SHP77 treated with DMSO at 0.1 percent for 48 hours (cell line): ENCODE measurements at places on chromosomes 1 and 21.

DNA sequence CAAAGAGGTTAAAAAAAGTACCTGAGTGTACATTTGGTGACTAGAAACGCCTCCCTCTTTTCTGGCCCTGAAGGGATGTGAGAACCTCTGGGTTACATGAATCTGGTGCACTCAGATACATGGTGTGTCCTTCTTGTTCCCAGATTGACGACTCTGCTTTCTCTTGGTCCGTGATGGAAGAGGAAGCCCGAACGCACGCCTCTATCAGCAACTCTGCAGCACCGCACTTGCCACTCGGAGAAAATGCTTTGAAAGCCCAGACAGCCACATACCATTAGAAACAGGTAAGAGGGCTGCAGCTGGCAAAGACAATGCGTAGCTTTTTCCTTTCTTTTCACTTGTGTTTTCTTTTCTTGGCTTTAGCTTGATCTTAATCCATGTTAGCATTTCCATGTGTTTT lies 21.1 kb upstream of the ZBTB21 start:
- DNase-seq, result no peak

DNA sequence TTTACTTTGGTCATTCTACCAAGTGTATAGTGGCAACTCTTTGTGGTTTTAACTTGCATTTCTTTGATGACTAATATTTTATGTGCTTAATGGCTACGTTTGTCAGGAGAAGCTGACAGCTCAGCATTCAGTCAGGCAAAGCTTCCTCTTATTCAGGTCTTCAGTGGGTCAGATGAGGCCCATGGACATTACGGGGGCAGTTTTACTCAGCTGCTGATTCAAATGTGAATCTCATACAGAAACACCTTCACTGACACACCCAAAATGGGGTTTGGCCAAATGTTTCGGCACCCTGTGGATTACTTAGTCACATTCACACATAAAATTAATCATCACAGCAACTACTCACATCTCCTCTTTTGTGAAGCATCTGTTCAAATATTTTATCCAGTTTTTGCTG lies 104.9 kb upstream of the PLD5 start:
- DNase-seq, result no peak

GRCh38 chr21:38980416-38981313 lies 174.9 kb downstream of the ETS2 start:
- no peak for DNase-seq

DNA sequence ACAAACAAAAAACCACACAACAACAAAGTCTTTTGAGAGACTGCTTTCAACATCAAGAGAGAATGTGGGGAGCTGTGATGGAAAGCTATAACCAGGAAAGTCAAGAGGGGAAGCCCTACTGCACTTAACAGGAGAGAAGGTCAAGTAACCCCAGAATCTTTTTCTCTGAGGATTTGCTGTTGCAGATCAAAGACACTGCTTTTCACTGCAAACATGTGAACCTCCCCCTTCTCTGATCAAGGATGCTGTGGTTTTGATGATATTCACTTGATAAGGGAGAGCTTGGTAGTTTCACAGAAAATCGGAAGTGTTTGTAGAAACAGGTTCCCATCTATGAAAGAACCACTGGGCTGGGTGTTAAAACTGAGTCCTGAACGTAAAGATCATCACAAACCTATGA lies 4.8 kb downstream of the ETV3 start:
- DNase-seq, result no peak
